T-helper 17 cell (primary cell): ENCODE measurements at places on chromosomes 7 and 10.

GRCh38 chr7:32586291-32587221 is 91.3 kb downstream of the AVL9 start:
- no peak for DNase-seq

DNA sequence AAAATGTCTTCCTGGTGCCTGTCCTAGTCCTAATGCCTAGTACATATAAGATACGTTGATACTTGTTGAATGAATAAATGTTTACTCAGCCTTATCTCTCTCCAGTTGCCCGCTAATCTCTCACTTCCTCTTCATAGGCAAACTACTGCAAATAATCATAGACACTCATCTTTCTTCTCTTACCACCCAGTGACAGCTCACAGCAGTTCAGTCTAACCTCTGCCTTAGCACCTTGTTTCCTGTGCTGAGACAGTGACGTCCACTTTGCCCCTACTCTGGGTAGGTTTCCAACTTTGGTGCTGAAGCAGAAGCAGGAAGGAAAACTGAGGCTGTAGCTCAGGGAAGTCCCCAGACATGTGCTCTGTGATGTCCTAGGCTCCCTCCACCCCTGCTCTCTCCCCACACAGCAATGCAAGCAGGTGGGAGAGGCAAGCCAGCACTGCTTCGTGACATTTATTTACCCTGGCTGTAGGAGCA is 45.5 kb upstream of the RHOBTB1 start:
- DNase-seq = no peak

DNA sequence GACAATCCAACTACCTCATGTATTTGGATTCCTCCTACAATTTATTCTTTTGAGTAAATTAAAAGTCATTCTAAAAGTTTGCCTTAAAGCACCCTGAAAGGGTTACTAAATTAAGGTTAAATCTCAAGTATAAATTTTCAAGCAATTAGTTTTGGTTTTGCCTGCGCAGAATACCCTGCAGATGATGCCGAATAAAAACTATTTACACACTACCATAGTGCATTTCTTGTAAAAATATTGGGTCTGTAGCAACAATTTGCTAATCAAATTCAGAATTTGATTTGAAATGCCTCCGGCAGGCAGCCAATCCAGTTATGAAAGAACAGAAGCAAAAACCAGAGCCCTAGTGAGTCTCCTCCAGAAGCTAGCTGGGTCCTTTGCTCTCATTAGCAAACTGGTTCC is 122.2 kb downstream of the TWIST1 start:
- no peak for DNase-seq

DNA sequence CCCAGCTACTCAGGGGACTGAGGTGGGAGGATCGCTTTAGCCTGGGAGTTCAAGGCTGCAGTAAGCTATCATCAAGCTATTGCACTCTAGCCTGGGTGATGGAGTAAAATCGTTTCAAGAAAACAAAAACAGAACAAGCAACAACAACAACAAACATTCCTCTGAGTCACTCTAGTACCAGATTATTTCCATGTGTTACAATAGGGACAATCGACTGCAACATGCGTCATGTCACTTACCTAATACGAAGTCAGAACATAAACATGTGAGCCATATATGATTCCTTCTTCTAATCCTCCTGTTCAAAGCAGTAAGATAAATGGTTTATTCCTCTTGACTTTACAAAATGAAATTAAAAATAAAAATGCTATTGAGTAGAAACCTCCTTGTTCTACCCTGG is 57.3 kb downstream of the ZNF438 start:
- no peak for DNase-seq

DNA sequence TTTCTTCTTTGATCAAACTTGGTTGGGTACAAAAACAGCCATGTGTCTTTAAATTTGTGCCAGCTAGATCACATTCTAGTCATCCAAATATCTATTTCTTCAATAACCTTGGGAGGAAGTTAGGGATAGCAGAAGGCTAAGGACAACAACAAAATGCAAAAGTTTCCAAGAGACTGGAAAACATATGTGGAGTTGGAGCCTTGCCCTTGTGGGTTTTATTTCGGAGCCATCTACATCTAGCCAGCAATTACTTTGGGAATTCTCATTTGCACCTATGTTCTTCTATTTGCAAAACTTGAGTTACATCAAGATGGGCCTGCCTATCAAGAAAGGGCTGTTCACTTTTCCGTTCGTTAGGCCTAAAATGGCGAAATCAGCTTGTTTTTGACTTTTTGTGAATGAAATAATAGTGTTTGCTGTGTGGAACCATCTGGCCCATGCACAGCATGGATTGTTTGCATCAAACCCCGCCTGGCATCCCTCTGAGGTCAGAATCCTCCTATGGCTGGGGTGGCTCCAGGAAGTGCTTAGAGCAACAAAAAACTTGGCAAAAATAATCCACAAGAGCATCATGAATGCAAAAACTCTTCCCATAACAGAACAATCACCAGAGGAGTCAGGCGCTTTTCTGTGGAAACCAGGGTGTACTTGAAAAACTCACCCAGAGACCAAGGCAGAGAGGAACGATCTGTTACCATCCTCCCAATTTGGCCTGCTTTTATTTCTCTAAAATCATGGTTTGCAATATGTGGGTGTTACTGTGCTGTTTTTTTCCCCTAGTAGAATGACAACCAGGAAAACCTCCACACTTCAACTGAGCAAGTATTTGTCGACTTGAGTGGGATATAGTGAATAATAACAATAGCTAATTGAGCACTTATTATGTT is 36.2 kb upstream of the XPNPEP1 start:
- DNase-seq = no peak

DNA sequence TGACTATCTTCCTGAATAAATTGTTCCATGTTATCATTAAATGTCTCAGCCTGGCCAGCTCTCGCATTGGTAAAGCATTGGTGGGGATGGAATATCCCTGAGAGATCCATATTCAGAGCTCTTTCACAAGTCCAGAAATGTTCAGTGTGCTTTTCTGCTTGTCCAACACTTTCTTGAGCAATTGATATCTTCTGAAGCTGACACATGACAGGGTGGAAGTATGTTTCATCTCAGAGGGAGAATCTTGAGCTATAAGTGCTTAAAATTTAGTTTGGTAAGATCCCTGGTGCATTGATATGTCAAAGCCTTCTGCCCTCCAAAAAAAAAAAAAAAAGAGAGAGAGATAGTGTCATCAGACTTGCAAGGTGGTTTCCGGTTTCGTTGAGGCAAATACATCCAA is 7.4 kb downstream of the IFIT3 start:
- no peak for DNase-seq

DNA sequence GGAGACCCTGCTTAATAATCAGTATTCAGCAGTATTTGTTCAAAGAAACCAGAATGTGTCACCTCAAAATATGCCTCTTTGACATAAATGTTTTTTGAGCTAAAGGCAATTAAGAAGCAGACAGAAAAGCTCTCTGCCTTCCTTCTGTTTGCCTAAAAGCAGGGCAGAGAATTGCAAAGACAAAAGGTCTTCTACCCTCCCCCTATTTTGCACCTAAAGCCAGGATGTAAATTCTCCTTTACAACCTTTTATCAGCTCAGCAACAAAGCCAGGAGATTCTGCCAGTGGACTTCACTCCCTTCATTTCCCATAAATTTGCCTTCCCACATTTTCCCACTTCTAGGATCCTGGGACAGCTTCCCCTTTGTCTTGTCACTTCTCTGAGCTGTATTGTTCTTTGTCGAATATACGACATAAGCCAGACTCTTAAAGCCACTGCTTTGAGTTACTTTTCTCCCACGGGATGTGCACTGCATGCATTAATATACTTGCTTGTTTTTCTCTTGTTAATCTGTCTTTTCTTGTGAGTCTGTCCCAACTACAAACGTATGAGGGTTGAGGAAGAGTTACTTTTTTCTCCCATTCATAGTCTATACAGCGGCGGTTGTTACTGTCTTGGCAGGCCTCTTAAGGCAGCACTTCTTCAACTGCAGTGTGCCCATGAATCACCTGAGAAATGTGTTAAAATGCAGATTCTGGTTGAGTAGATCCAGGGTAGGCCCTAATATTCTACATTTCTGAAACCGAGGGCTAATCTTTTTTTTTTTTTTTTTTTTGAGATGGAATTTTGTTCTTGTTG is 48.2 kb downstream of the ST8SIA6 start:
- DNase-seq = no peak

GRCh38 chr7:48899932-48900331 is 24.4 kb upstream of the CDC14C start:
- DNase-seq = no peak

DNA sequence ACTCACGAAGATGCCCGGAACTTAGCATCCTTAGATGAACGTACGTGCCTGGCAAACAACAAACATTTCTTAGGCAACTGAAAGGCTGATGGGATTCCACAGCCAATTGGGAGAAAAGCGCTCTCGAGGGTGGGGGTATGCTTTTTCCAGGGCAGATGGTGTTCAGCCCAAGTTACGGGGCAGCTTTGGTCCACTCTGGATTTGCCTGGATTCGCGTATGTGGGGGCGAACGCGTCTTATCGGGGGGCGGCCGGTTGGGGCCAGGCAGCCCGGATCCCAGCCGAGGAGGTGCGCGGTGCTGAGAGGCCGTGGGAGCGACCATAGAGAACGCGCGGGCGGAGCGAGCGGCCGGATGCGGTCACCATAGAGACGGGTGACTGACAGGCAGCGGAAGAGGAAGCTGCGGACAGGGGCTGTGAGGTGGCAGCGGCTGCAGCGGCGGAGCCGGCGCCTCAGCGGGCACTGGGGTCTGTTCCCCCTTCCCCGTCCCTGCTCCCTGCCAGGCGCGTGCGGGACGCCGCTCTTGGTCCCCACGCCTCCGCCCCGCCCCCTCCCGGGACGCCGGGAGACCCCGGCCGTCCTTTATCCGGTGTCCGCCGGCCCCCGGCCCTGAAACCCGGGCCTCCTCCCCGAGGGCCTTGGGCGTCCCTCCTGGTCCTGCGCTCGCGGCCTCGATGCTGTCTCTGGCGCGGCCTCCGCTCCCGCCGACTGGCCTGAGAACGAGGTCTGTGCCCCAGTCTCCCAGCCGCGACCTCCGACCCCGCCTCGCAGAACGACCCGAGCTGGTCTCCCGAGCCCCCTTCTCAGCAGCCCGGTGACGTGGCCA is at the start of gene CHPF2:
TSS of gene CHPF2 (plus strand) at position 393 of the 826 bp plus-strand sequence. CDS start 1,529 bp downstream, outside the sequence.
- peak; percentile 81 for DNase-seq

- DNase-seq = no peak
Measured at GRCh38 chr10:107425931-107426553, 261.5 kb upstream of the SORCS1 start.

DNA sequence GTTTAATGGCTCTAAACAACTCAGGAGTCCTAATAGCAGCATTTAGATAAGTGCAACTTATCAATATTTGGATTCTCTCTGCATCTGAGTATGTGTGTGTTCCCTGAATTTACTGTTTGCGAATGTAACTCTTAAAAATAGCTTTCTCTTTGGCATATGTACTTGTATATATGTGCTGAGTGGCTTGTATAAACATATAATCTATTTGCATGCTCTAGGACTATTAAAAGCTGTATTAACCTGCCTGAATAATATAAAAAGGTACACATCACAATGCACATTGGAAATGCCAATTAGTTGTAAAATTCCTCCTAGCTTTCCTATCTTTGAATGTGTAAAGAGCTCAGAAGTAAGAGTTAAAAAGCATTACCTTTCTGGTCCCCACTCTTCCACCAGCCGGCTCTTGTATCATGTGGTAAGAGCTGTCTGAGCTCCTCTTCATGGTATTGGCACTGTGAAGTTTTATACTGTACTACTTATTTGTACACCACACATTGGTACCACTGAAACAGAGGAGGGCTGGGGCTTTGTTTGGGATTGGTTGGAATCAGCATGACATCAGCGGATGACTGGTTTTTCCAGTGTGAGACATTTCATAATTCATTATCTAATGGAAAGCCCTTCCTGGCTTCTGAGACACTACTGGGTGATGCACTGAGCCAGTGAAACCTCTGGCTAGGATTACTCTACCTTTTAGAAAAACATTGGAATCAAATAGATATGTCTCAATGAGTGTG is at the start of gene INHBA:
TSS of gene INHBA (minus strand) at position 456 of the 737 bp plus-strand sequence. CDS start 2,716 bp downstream, outside the sequence.
- no peak for DNase-seq
